ENCODE measurements at places on chromosomes 7 and 10.

DNA sequence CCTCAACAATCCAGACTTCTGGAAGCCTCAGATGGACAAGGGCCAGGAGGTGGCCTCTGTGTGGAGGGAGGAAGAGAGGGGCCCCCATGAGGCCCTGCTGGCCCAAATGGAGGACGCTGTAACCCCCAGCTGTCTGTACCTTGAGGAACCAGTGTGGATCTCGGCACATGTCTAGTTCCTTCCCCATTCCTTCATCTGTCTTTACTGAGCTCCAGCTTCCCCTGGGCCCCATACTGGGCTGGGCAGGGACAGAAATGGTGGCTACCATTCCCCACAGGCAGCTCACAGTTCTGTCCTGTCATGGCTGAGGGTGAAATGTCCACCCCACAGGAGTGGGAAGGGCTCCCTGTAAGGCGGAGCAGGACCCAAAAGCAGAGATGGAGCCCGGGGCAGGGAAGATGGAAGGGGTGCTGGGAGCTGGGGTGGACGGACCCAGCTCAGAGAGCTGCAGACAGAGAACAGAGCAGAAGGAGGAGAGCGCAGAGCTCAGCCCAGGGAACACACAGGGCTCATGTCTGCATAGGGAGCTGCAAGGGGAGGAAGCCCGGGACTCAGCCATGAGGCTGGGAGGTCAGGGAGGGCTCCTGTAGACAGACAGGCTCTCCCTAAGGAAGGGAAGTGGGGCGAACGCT, 22.8 kb downstream of the ANTXRL start:
- DNase-seq = no peak

DNA sequence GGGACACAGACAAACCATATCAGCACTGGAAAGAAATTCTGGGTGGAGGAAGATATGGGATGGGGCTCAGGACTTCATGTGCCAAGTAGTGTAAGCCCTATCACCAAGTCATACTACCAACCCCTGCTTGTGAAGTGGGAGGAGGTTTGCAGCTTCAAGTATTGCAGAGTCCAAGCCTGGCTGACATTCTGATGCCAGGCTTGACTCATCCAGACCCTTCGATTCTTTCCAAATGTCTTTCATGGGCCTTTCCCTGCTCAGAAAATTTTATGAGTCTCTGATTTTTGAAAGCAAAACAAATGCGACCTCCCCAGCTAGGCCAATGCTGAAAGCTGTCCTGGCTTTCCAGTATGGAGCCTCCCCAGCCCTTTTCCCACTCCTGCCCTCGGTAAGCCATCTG, 45.1 kb upstream of the SMNDC1 start:
- DNase-seq = no peak

DNA sequence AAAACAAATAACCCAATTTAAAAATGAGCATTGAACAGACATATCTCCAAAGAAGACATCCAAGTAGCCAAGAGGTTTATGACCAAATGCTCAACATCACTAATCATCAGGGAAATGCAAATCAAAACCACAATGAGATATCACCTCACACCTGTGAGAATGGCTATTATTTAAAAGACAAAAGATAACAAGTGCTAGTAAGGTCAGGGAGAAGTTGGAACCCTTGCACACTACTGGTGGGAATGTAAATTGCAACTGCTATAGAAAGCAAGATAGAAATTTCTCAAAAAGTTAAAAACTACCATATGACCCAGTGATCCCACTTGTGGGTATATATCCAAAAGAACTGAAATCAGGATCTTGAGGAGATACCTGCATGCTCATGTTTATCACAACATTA, 49.5 kb downstream of the SGMS1 start:
- no peak for DNase-seq

DNA sequence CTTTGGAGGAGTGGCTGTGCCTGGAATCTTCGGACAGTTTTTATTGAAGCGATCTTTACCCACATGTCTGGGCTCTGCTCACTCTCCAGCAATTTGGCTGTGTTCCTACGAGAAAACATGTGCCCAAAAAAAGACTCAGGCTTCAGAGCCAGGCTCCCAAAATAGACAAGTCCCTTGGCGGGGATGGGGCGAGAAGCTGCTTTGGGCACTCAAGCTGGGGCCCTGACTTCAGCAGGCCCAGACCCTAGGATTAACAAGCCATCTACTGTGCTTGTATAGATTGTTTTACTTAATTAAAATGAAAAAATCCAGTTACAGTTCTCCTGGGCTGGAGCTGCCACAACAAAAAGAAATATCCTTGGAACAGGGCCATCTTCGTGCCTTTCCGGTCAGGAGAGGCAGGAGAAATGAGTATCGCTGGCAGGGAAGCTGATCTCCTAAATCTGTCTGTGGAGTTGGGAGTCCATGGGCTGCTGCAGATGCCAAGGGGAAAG, 51.4 kb upstream of the PDCD4 start:
- no peak for DNase-seq

Data from SK-N-MC (cell line).